ENCODE measurements at places on chromosomes 1 and 21.

DNA sequence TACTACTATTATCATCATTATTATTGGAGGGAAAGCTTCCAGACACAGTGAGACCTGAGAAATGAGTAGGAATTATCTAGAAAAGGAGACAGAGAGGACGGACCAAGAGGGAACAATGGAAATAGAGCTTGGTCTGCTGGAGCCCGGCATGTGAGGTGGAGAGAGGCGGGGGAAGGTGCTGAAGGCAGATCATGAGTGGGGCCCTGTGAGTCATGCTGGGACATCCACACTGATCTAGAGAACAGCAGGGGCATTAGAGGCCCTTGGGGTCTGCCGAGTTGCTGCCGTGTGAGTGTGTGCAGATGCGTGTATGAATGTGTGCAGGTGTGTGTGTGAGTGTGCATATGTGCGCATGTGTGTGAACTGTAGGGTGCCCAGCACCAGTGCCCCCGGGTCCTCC is 65.7 kb downstream of the TMCO4 start:
- no peak for DNase-seq

DNA sequence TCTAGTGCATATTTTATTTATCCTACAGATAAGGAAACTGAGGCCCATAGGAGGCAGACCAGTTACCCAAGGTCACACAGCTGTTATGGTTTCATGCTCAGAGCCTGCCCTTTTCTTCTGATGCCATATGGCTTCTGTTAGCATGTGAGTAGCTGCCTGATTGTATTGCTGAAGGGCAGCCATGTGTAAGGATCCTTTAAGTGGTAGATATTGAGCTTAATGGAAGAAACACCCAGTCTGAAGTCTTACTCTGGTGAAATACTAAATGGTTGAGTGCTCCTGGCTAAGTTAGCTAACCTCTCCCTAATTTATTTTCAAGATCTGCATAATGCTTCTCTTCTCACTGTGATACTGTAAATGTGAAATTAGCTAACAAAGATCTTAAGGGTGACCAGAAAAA is 30.9 kb downstream of the ADAMTS5 start:
- DNase-seq = no peak

DNA sequence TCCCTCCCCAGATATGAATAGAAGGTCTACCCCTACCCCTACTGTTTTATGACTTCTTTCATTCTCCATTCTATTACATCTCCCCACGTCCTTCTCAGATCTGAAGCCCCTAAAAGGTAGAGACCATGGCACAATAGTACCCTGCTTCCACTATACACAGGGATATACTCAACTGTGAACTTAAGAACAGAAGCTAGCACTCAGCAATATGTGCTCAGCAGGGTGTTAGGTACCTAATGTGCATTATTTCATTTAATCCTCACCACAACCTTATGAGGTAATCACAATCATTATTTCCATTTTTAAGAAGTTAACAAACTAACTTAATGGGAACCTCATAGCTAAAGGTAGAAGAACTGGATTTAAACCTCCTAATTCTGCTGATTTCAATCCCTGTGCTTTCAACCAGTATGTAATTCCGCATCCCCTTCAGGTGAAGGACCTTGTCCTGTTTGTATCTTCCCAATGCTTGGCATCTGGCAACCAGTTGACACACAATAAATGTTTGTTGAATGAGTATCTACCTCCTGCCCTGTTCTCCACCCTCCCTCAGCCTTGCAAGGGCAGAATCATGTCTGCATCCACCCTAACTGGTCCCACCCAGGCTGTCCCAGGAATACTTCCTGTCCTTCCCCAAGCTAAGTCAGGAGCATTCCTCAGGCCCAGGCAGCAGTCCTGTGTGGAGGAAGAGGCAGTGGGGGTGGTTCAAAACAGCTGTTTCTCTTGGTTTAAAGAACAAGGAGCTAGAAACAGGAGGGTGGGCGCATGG is 6.5 kb downstream of the DENND2D start:
- DNase-seq = no peak

DNA sequence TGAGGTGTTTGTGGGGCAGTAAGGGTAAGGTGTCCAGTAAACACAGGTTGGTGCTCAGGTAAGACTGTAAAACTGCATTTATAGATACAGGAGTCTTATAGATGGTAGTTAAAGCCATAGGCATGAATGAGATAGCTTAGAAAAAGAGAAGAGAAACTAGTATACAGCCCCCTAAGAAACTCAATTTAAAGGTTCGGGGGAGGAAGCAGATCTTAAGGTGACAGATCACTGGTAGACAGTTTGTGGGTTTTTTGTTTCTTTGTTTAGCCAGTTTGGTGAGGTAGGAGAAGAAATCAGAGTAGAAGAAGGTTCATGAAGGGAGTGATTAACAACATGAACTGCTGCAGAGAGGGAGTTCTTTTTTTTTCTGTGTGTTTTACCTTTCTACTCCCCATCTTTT is 6.1 kb upstream of the AGO3 start:
- DNase-seq = no peak

GRCh38 chr1:147722124-147722523 is 38.3 kb downstream of the GJA5 start:
- DNase-seq = no peak

DNA sequence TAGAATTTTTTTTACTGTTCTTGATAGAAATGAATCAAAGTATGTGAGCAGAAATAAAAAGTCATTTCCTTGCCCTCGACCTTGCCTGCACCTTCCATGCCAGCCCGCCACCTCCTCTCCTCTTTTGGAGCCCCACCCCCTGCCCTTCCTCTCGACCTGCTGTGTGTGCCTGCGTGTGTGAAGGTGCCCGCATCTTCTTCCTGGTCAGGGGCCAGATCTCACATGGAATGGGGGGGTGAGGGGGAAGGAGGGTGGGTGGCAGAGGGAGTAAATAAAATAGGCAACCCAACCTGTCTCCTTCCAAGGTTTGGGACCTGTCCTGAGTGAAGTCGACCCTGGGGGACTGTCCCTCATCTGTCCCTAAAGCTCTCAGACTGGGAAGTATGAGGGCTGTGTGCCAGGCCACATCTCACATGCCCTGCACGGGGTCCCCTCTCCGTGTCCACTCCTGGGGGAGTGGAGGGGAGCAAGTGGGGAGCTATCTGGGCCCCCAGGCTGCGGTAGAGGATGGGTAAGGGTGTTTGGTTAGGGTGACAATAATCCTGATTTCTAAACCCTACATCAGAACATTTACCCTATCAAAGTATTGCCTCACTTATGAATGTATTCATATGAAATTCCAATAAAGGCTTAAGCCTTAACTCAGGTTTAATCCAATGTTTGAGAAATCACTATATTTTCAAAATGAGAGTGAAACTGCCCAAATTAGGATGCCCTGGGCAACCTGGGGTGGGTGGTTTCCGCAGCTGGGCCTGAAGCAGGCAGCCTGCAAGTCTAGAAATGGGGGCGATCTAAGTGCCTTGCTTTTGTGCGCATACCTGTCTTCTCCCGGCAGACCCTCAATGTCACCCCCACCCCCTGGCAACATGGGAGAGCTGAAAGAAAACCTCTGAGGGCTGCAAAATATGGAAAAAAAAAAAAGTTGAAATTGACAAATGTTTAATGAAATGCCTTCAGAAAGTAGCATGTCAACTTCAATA is 15.4 kb downstream of the AMPD2 start:
- no peak for DNase-seq

DNA sequence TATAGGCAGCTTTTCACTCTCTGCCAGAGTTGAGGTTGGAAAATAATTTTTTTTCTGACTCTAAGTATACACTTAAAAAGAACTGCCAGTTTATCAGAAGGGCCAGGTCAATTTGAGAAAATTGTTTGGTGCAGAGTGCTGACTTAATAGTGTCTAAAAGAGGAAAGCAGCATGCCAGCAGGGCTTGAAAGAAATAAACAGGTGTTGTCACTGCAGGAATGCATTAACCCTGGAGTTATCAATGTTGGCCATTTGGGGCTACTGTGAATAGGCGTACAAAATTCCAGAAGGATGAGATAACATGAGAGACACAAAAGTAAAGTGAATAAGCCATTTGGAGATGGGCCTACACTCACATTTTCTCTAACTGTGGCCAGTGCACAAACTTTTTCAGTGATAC is 220.6 kb upstream of the PLD5 start:
- DNase-seq = no peak

GRCh38 chr1:45952072-45952471 is 148.7 kb downstream of the MAST2 start:
- DNase-seq = no peak

GRCh38 chr1:208153386-208153785 is 90.8 kb downstream of the PLXNA2 start:
- no peak for DNase-seq

GRCh38 chr1:90809996-90810395 is 92.9 kb upstream of the BARHL2 start:
- no peak for DNase-seq

DNA sequence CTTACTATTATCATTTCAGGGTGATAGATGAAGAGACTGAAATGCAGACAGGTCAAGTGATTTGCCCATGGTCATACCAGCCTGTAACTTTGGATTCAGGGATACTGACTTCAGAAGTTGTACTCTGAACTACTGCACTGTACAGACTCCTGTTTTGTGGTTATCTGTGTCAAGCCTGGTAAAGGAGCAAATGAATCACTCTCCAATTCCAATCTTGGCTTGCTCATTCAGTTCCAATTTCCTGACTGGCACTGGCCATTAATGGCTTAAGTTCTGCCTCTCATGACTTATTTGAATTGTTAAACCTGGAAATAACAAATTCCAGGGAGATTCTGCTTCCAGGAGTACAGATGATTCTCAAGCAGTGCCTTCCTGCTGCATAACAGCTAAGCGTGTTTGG is 45.4 kb upstream of the PLD5 start:
- DNase-seq = no peak

DNA sequence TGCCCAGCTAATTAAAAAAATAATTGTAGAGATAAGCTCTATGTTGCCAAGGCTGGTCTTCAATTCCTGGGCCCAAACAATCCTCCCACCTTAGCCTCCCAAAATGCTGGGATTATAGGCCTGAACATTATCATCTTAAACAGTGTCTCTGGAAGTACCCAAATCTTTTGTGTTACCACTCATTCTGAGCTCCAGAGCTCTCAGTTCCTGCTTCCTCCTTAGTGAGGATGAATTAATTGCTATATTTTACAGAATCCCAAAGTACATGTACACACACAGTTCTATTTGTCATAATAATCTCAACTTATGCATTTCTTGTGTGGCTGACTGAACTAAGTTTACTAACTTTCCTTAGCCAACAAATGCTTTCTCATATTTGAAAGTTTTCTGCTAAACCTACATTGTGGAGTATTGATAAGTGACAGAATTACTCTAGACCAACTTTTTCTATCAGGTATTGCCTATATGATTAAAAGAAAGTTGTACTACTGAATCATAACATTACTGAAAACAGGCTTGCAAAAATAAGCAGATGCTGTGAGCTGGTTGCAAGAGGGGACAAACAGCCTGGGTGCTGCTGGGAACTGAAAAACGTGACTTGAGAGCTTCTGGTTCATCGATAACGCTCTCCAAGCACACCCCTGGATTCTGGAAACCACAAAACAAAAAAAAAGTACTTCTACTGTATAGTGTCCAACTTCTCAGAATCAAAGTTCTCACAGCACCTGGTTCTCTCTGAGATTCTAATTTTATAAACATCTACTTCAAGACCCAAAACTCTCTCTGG is 15.3 kb downstream of the VAV3 start:
- DNase-seq = no peak

- DNase-seq = no peak
These were observed 55.5 kb downstream of the CLIC6 start for GRCh38 chr21:34724131-34724856.

GRCh38 chr1:240800291-240800690 is 188.3 kb upstream of the GREM2 start:
- DNase-seq = no peak

DNA sequence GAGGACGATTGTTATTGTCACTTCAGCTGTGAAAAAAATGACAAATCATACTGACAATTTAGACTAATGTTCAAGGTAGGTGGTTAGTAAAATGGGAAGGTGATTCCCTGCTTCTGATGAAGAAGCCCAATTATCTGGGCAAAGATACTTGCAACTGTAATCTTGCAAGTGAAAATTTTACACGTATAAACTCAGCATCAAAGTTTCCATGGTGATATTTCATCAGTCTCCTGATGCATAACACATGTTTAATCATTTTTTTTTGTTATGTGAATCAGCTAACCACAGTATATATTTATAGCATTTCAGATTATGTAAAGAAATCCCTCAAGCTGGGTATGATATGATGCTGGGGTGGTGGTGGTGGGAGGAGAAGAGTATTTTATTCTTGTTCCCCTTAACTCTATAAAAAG is 16.4 kb upstream of the KCNK1 start:
- no peak for DNase-seq

- no peak for DNase-seq
These were observed 9.6 kb downstream of the P3H1 start for GRCh38 chr1:42756956-42757891.

GRCh38 chr1:104868794-104869193 is 1119.1 kb downstream of the AMY1C start:
- no peak for DNase-seq

GRCh38 chr21:41953249-41953830 is 478 bp downstream of the C2CD2 start:
- no peak for DNase-seq

DNA sequence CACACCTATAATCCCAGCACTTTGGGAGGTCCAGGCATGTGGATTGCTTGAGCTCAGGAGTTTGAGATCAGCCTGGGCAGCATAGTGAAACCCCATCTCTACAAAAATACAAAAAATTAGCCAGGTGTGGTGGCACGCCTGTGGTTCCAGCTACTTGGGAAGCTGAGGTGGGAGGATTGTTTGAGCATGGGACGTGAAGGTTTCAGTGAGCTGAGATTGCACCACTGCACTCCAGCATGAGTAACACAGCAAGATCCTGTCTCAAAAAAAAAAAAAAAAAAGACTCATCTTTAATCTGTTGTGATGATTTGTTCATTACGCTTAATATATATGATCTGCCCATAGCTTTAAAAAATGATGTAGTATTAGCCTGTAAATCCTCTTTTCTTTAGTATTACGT is 44.0 kb downstream of the OR10J1 start:
- DNase-seq = no peak

DNA sequence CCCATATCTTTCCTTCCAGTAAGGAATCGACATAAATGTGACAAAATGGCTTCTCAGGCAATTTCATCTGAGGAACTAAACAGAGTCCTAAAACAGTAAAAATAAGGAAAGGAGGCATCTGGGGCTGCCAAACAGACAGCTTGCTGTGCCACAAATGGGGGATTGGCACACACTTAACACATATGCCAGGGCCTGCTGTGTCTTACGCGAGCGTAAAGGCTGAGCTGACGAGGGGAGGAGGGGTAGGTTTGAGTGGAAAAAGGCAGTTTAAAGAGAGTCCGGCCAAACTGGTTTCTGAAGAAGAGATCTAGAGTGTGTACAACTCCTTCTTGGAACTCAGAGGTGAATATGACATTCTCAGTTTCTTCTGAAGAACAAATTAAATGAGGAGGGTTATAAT is 244.1 kb upstream of the MAP1LC3C start:
- no peak for DNase-seq

DNA sequence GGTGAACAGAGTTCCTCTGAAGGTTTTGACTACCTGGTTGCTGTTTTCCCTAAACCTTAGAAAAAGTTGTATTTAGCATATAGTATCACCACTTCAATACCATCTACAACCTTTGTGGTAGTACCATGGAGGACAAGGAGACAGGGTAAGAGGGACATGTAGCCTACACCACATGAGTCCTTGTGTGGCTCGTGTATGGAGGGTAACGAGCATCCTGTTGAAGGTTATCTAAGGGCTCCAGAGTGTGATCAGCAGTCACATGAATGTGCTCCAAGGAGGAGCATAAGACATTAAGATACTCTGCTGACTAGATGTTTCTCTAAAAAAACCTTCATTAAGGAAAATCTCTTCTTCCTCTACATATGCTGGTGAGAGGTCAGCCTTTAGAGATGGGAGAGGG is 67.3 kb downstream of the VCAM1 start:
- no peak for DNase-seq
